ENCODE measurements at places on chromosomes 7 and 10.
A peak's percentile ranks its signal among the peaks of the same experiment; 100 is the strongest.

DNA sequence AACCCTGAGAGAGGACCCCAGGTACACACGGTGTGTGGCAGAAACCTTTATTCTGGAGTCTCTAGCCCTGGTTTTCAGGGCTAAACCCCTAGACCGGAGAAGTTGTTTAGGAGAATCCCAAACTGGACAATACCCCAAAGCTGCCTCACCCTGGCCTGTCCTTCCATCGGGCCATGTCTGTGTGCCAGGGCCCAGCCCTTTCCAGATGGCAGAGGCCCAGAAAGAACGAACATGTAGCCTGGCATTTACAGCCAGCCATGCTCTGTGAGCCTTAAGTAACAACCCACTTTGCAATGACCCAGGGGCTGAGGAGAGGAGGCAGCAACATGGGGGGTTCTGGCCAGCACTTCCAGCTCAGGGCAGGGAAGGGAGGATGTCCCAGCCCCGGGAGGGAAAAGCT lies 142.1 kb downstream of the NEURL1 start:
- no peak for DNase-seq

GRCh38 chr10:130036296-130037065 lies 72.4 kb upstream of the EBF3 start:
- no peak for DNase-seq

- peak; percentile 46 for DNase-seq
Observed at GRCh38 chr7:117645481-117646165, 165.8 kb downstream of the CFTR start.

GRCh38 chr7:35817930-35818329 lies 17.1 kb downstream of the SEPTIN7 start:
- DNase-seq = no peak

GRCh38 chr7:26413007-26413691 lies 121.5 kb downstream of the SNX10 start:
- DNase-seq = no peak

All from EL (cell line).